Endodermal cell (in vitro differentiated cells): ENCODE measurements at places on chromosomes 3 and 15. TPM values are rescaled to one million over a fixed set of nuclear protein-coding genes. Genes with fewer than 3 reads are reported as not detected.

DNA sequence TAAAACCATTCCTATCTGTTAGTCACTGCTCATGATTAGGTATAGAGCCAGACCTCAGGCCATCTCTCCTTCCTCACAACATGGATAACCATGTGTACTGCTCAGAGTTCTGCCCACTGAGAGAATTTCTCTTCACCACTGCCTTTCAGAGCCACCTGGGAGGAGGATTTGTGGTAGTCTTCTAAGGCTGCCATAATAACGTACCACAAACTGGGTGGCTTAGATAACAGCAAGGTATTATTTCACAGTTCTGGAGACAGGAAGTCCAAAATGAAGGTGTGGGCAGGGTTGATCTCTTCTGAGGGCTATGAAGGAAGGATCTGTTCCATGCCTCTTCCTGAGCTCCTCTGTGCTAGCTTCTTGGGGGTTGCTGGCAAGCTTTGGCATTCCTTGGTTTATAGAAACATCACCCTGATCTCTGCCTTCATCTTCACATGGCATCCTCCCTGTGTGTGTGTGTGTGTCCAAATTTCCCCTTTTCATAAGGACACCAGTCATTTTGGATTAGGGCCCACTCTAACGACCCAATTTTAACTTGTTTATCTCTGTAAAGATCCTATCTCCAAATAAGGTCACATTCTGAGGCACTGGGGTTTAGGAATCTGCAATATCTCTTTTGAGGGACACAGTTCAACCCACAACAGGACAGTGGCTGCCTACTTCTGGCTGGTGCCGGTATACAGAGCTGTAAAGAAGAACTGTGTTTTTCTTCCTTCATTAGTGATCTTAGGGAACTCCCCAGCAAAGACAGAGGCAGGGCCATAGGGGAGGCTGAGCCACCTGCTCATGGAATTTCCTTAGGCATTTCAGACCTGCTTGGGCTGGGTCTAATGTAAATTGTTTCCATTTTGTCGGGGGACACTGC lies 42.1 kb upstream of the NOX5 start:
- no peak overlapping the region for H3K4me3 ChIP-seq
- no peaks in the 10 kb centered on the region for H3K36me3 ChIP-seq
- DNase-seq, result no peak

DNA sequence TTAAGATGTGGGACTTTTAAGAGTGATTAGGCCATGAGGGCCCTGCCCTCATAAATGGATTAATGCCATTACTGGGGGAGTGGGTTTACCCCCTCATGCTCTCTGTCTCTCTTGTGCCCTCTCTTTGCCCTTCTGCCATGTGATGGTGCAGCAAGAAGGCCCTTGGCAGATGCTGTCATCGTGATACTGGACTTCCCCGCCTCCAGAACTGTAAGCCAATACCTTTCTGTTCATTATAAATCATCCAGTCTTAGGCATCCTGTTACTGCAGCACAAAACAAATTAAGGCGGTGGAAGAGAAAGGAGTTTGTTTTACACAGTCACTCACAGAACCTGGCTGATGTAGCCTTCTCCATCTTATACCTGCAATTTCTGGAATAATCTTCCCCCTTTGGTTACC lies 360.3 kb upstream of the TBL1XR1 start:
- DNase-seq, result no peak
- H3K27me3 ChIP-seq, result no peaks in the 10 kb centered on the region
- no peak overlapping the region for H3K4me3 ChIP-seq
- peaks cover 2% of the 10 kb centered on the region for H3K4me1 ChIP-seq

DNA sequence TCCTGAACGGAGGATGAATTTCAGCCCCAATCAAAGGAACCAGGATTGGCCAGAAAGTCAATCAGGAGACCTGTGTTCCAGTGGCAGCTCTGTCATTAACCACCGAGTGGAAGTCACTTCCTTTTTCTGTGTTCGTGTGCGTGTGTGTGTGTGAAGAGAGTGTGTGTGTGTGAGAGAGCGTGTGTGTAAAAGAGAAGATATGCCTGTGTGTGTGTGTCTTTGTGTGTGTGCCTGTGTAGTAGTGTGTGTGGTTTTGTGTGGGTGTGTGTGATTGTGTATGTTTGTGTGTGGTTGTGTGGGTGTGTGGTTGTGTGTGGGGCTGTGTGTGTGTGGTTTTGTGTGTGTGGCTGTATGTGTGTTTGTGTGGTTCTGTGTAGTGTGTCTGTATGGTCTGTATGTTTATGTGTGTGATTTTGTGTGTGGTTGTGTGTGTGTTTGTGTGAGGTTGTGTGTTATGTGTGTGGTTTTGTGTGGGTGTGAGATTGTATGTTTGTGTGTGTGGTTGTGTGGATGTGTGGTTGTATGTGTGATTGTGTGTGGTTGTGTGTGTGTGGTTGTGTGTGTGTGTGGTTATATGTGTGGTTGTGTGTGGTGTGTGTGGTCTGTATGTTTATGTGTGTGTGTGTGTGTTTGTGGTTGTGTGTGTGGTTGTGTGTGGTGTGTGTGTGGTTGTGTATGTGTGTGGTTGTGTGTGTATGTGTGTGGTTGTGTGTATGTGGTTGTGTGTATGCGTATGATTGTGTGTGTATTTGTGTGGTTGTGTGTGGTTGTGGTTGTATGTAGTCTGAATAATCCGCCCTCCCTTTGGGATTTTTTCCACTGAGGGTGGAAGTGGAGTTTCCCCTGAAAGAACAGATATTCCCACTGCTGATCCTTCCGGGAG lies 314.4 kb downstream of the SHQ1 start:
- H3K4me1 ChIP-seq, result no peaks in the 10 kb centered on the region
- no peak overlapping the region for H3K27ac ChIP-seq
- H3K36me3 ChIP-seq, result no peaks in the 10 kb centered on the region
- no peak for DNase-seq

GRCh38 chr3:172197344-172197743 lies 158.0 kb downstream of the FNDC3B start:
- H3K27me3 ChIP-seq, result no peaks in the 10 kb centered on the region
- H3K36me3 ChIP-seq, result peaks cover 12% of the 10 kb centered on the region
- no peak overlapping the region for H3K27ac ChIP-seq
- no peak overlapping the region for H3K4me3 ChIP-seq

DNA sequence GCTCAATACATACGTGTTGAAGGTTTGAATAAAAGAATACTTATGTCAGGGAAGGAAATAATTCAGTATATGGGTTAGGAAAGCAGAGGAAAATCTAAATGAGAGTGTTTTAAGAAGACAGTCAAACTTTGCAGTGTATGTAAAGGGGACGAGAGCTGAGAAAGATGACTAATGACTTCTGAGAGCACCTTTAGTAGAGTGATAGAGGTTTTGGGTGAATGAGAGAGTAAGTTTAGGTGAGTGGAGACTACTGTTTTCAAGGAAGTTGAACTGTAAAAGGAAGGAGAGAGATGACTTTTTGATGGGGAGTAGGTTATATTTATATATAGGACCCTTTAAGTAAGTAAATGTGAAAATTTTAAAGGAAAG lies 9.4 kb downstream of the TBC1D23 start:
- no peaks in the 10 kb centered on the region for H3K27me3 ChIP-seq
- H3K27ac ChIP-seq, result no peak overlapping the region
- no peak overlapping the region for H3K4me3 ChIP-seq

GRCh38 chr3:22665528-22665927 lies 537.6 kb upstream of the UBE2E2 start:
- no peak overlapping the region for H3K4me3 ChIP-seq
- H3K4me1 ChIP-seq, result no peaks in the 10 kb centered on the region
- DNase-seq, result no peak
- no peaks in the 10 kb centered on the region for H3K27me3 ChIP-seq

- no peak overlapping the region for H3K27ac ChIP-seq
- DNase-seq, result no peak
- H3K27me3 ChIP-seq, result no peaks in the 10 kb centered on the region
- H3K36me3 ChIP-seq, result peaks cover 19% of the 10 kb centered on the region
Measured at GRCh38 chr15:70852501-70853317, 1.2 kb downstream of the LARP6 start.

DNA sequence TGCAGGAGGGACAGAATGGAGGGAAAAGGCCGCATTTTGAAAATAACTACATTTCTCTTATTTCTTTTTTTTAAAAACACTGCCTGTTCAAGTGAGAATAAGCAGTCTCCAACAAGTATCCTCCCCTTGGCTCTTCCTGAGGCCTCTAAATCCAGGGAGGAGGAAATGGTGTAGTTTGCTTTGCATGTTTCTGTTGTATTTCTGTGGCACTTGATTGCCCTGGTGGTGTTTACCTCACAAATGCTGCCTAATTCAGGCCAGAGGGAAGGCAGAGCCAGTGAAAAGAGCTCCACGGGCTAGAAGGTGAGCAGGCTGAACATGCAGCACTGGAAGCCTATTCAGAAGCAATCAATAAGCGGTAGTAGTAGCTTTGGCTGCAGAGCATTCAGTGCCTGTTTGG lies 149.3 kb upstream of the ATP11B start:
- H3K27me3 ChIP-seq, result no peaks in the 10 kb centered on the region
- peak overlapping the region; percentile 15 for H3K27ac ChIP-seq
- peak; percentile 42 for DNase-seq

DNA sequence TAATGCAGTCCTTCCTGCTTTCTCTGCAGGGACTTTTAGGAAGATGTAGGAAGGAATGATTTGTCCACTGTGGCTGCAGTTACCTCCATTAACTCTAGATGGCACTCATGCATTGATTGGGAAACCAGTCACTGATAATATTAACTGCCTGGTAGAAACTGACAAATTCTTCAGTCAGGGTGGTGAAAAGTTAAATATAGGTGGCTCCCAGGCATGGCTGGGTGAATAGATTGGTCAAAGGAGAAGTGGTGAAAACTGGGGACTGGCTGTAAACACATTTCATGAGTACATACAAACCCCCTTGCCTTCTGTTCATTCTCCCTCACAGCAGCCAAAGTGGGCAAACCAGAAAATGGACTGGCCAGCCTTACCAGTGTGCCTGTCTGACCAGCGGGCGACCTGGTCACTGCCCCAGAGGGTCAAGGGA lies 333.4 kb downstream of the THSD4 start:
- no peaks in the 10 kb centered on the region for H3K27me3 ChIP-seq
- peak; percentile 88 for DNase-seq
- no peak overlapping the region for H3K27ac ChIP-seq
- H3K4me1 ChIP-seq, result peaks cover 6% of the 10 kb centered on the region
- no peaks in the 10 kb centered on the region for H3K36me3 ChIP-seq

GRCh38 chr3:23877329-23877980 lies 39.3 kb downstream of the NKIRAS1 start:
- H3K4me3 ChIP-seq, result no peak overlapping the region
- DNase-seq, result no peak
- H3K27me3 ChIP-seq, result no peaks in the 10 kb centered on the region
- peaks cover 32% of the 10 kb centered on the region for H3K36me3 ChIP-seq
- no peak overlapping the region for H3K27ac ChIP-seq

DNA sequence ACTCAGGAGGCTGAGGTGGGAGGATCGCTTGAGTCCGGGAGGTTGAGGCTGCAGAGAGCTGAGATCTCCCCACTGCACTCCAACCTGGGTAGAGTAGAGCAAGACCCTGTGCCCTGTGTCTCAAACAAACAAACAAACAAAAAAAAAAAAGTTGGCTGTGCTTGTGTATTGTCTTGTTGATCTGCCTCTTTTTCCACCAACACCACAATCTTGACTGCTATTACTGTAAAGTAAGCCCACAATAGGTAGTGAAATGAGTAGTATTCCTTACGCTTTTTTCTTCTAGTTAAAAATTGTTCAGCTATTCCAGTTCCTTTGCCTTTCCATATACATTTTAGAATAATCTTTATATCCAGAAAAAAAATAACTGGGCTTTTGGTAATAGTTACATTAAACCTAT lies 35.5 kb downstream of the PTH1R start:
- H3K4me1 ChIP-seq, result no peaks in the 10 kb centered on the region
- no peaks in the 10 kb centered on the region for H3K27me3 ChIP-seq
- no peak for DNase-seq
- H3K4me3 ChIP-seq, result no peak overlapping the region
- H3K27ac ChIP-seq, result no peak overlapping the region
- peaks cover 23% of the 10 kb centered on the region for H3K36me3 ChIP-seq

LRRC31 gene
- total RNA-seq, result not detected in 2 replicates

UBP1 gene
- 82.2 and 84.5 TPM in 2 replicates for total RNA-seq

PPP1R14D gene
- total RNA-seq, result not detected in 3 replicates

RABL3 gene
- 19.6 and 22.5 TPM in 2 replicates for total RNA-seq

CCR4 gene
- not detected in 2 replicates for total RNA-seq

LIPC gene
- not detected in 3 replicates for total RNA-seq

PPM1L gene
- total RNA-seq, result 3.3 and 3.5 TPM in 2 replicates

DUOXA2 gene
- total RNA-seq, result 2.3 TPM in 1 of 3 replicates, not detected in the others

HEG1 gene
- total RNA-seq, result 23.8 to 27.4 TPM (median 27.0 TPM) in 3 replicates

SPINK8 gene
- total RNA-seq, result not detected in 2 replicates
